ENCODE measurements at places on chromosomes 7 and 10.

DNA sequence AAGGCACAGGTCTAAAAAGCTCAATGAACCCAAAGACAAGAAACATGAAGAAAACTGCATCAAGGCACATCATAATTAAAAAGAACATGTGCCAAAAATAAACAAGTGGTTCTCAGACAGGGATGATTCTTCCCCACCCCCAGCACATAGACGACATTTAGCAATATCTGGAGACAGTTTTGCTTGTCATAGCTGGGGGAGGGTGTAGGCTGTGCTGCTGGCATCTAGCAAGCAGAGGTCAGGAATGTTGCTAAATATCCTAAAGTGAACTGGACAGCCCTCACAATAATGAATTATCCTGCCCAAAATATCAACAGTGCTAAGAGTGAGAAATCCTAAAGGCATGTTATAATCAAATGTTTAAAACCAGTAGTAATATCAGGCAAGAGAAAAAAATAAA lies 122.6 kb downstream of the MICU1 start:
- DNase-seq = no peak

GRCh38 chr7:9691286-9691685 lies 1257.9 kb downstream of the NXPH1 start:
- no peak for DNase-seq

DNA sequence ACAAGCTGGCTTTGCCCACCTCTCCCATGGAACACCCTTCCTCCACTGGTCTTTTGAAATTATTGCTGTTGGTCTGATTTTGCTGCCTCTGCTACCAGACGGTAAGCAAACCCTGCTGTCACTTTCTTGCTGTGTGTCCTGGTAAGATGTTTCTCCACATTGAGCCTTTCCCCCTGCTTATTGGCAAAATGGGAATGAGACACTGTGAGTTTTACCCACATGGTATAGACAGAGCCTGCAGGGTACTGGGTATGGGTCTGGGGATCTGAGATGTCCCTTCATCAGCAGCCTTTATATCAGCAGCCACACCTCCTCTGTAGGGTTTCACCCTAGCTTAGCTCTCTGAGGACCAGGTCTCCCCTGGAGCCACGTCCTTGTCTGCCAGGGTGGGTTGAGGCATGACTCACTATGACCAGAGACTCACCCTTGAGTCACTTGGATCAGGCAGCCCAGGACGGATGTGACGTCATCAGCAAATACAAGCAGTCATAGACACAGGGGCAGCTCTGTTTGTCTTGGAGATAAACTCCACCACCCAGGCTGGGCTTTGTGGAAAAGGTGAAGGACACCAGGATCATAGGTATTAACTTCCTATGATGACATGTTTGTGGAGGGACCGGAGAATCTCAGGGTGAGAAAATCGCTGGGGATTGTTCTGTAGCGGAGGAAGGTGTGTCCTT lies 17.9 kb upstream of the BAIAP2L1 start:
- no peak for DNase-seq

GRCh38 chr10:43076876-43077420 lies at the start of gene RET:
Gene RET (plus strand): TSS chr10:43077069. CDS start chr10:43077259, 190 bp downstream.
- no peak for DNase-seq

GRCh38 chr10:16603308-16603707 lies 81.6 kb upstream of the C1QL3 start:
- no peak for DNase-seq

- no peak for DNase-seq
Measured at GRCh38 chr7:6169805-6170520, 102.5 kb downstream of the CYTH3 start.

- DNase-seq = no peak
Measured at GRCh38 chr7:151143261-151144015, 24.1 kb downstream of the GBX1 start.

DNA sequence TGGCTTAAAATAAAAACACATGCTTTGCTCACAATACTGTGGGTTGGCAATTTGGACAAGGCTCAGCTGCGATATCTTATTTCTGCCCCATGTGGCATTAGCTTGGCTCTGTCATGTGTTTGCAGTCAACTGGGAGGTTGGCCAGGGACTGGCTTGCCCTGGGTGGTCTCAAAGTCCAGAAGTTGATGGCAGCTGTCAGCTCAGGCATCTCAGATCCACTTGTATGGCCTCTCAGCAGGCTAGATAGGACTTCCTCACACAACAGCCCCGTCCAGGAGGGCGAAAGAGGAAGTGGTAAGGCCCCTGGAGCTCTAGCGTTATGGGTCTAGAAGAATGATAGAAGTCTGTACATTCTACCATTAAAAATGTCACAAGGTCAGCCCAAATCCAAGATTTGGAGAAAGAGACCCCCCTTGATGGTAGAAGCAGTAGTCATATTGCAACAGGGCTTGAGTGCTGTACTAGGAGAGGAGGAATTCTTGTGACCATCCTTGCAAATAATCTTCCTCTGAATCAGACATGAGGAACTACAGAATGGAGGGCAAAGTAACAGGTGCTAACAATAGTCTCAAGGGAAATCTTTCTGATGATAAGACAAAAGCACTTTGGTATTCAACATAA lies 166.2 kb downstream of the FAM107B start:
- DNase-seq = no peak

DNA sequence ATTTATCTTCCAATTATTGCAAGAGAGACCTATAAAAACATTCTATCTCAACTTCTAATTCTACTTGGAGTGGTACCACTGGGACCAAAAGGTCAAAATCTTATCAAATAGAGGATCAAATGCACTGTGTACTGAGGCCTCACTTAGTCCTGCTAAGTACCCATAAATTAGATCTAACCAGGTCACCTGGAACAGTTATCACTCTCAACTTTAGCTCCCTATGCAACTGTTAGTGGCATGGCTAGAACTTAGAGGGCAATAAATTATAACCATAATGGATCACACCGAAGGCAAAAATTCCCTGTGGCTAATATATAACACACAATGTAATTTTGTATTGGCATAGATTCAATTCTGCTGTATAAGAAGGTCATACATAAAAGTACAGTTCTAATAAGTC lies 428.9 kb downstream of the PCDH15 start:
- DNase-seq = no peak

GRCh38 chr7:15043931-15044330 lies 141.4 kb upstream of the DGKB start:
- no peak for DNase-seq

DNA sequence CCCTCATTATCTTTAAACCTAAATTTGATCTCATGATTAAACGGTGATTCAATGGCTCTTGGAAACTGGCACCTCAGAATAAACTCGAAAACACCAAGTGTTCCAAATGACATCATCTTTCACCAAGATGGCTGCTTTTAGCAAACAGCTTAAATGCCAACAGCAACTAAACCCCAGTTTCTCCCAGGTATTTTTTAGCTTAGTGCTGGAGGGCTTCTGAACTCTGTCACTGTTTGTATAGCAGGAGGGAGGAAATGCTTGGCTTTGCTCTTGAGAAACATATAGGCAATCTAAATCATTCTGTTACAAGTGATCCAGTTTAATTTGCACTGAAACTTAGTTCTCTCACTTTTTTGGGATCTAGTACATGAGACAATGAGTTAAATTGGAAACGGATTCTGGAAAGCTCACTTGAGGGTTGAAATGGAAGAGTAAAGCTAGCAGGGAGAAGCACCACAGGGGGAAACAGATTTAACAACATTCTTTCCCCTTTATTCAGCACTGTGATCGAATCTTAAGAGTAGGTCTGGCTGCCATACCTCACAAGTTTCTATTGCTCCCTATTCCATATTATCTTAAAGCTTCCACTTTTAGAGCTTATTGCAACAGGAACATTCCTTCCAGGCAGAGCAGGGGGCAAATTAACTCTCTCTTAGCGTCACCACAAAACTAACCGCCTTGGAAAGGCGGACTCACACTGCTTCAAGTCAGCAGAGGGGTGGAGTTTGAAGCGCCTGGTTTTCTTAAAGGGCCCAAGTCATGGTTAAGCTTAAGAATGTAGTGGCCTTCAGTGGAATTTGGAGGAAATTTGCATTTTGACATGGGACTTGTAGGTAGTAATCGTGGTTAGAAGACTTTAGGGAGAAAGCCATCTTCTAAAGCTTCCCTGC lies 1.8 kb upstream of the CCDC6 start:
- peak; percentile 13 for DNase-seq

DNA sequence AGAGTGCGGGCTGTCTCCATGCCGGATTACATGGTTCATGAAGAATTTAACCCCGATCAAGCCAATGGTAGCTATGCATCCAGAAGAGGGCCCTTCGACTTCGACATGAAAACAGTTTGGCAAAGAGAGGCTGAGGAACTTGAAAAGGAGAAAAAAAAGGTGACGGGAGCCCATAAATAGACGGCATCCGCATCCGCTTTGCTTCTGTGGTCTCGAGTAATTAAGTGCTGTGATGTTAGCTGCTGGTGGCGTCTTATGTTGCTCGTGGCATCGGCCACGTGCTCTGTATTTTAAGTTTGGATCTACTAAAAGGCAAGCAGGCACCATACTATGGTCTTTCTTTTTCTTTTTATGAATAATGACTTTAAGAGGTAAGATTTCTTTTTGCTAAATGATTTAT lies 11.1 kb downstream of the C7orf57 start:
- no peak for DNase-seq

- DNase-seq = no peak
Measured at GRCh38 chr7:54813398-54813797, 54.4 kb upstream of the SEC61G start.

- DNase-seq = no peak
Measured at GRCh38 chr7:13560441-13560840, 429.0 kb downstream of the ETV1 start.

GRCh38 chr10:133530506-133530905 lies 3.3 kb downstream of the CYP2E1 start:
- no peak for DNase-seq

DNA sequence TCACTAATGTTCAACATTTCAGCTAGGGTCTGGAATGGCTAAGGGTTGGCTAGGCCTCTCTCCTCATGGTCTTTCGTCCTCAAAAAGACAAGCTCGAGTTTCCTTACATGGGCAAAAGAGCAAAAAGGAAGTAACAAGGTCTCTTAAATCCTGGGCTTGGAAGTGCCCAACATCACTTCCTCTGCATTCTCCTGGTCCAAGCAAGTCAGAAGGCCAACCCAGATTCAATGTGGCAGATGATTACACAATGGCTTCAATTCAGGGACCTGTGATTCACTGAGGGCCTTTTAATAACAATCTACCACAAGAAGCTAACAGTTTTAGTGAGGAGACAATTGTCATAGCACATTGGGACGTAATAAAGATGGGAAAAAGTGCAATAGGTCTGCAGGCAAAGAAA lies 4.4 kb upstream of the NUP205 start:
- DNase-seq = no peak

DNA sequence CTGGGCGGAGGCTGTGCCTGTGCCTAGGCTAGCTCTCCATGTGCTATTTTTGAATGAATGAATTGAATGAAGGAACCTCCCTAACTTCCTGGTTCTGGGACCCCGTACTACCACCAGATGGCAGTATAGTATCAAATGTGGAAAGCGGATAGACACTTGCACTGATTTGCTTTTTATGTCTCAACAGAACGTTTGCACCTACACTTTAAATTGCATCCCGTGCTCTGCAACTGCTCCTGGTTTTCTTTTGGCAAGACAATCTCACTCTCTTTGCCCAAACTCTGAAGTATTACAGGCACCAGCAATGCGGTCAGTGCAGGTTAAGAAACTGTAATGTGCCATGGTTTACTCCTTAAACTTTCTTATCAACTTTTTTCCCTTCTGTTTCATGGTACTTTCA lies 6.5 kb downstream of the FZD8 start:
- no peak for DNase-seq

DNA sequence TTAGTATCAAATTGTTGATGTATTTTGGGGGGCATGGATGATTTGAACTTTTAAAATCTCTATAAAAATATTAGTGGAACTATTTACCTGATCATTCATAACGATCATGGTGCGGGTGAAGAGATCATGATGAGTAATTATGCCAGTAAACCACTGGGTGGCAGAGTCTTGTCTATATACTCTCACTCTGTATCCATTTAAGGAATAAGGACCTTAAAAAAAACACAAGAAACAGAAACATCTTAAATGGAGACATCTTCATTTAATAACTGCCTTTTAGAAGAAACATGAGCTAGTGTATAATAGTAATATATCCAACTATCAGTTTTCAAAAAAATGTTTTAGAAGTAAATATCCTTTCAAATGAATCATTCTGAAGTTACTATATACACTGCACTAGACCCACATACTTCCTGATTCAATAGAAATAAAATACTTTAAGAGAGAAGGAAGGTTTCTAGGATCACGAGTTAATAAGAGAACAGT lies 84.0 kb downstream of the NRBF2 start:
- DNase-seq = no peak

DNA sequence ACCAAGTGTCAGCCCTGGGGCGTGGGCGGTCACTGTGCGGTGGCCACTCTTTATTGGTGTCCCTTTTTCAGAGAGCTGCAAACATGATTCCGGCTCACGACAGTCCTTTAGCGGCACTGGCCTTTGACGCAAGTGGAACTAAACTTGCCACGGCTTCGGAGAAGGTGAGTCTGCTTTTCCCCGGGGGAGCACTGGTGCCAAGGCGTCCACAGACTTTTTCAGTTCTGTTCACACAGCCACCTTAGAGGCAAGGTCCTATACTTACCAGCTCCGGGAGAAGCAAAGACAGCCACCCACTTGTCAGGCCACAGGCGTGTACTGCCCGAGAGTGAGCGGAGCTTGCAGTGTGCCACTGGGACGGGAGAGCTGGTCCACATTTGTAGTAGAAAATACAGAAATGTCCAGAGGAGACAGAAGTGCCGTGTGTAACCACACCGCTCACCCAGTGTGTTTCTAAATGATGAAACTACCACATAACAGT lies 27.9 kb downstream of the WIPI2 start:
- no peak for DNase-seq

DNA sequence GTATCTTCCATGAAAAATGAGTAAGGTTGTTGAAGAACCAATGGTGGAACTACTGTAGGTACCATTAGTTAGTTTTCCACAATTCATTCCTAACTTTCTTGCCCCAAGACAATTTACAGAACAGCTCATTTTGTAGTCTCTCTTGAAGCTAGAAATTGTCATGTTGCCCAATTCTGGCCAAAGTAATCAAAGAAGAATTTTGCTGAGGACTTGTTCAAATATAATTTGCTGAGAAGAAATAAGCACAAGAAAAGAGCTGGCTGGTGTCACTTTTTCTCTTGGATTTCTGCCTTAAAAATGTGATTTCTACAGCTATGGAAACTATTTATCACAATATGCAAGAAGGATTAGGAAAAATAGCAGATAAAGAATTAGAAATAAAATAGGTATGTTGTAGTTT lies 199.2 kb upstream of the SEMA3A start:
- no peak for DNase-seq

DNA sequence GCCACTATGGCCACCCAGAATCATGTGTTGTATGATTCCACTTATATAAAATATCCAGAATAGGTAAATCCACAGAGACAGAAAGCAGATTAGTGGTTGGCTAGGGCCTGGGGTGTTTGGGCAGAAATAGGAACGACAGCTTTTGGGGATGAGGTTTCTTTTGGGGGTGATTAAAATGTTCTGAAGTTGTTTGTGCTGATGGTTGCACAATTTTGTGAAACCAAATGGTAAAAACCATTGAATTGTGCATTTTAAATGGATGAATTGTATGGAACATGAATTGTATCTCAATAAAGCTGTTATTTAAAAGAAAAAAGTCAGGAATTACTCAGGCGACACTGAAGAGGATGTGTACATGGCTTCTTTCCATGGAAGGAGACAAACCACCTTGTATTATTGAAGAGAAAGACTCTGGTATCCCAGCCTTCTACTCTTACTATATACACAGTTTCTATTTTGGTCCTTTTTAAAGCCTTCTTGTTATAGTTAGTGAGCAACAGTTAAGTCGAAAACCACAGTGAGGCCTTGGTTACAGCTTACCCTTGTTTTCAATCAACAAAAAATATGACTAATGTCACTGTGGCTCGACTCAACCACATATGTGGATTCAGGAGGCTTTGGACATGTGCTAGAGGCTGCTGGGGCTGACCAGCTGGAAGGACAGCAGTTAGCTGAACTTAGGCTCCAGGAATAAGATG lies 57.1 kb upstream of the KMT2E start:
- no peak for DNase-seq
